Stimulated activated CD8-positive, alpha-beta memory T cell treated with anti-CD3 and anti-CD28 coated beads, Interleukin-4, amount 100 ng/mL, for 24 hours (primary cell): ENCODE measurements at places on chromosomes 6 and 20.

GRCh38 chr20:47544240-47544639 lies 42.6 kb downstream of the NCOA3 start:
- DNase-seq = no peak

DNA sequence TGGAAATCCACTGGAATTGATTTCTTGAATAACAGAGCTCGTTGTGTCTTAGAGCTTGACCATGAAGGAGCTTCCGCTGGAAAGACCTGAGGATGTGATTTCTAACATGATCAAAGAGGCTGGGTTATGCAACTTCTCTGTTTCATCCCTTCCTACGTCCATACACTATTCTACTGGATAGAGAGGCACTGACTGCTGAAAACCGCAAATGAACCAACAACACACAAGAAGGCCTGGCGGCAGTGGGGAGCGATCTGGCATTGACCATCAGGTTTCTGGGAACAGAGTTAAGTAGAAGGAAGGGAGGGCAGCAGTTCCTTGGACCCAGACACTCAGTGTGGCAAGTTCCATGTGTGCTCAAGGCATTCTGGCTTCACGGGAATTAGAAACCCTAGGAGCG lies 13.3 kb downstream of the LRRN4 start:
- no peak for DNase-seq

DNA sequence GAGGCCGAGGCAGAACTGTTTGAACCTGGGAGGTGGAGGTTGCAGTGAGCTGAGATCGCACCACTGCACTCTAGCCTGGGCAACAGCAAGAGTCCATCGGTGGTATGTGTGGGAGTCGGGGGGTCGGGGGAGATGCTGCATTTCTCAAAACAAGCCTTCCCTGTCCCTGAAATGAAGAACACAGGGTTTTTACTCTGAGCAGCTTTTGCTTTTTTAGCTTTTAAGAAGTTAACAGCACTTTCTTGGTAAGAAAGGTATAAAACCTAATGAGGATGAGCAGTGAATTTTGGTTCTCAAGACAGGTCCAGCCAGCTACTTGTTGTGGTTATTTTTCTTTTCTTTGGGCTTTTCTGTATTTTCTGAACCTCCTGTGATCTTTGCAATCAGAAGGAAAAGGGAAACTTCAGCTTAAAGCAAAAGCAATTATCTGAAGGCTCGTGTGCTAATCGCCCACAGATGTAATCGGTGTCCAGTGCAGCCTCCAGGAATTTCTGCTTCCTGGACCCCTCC lies 3.7 kb downstream of the RPL10A start:
- no peak for DNase-seq

DNA sequence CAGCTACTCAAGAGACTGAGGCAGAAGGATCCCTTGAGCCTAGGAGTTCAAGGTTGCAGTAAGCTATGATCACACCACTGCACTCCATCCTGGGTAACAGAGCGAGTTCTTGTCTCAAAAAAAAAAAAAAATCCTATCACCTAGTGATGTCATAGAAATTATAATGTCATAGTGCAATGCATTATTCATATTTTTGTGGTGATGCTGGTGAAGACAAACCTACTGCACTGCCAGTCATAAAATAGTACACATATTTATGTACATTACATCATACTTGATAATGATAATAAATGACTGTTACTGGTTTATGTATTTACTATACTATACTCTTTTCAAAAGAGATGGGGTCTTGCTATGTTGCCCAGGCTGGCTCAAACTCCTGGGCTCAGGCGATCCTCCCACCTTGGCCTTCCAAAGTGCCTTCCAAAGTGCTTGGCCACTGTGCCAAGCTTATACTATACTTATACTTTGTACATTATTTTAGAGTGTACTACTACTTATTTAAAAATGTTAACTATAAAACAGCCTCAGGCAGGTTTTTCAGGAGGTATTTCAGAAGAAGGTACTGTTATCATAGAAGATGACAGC lies 26.6 kb downstream of the ENPP3 start:
- no peak for DNase-seq

GRCh38 chr6:77292564-77293546 lies 170.4 kb downstream of the HTR1B start:
- no peak for DNase-seq

DNA sequence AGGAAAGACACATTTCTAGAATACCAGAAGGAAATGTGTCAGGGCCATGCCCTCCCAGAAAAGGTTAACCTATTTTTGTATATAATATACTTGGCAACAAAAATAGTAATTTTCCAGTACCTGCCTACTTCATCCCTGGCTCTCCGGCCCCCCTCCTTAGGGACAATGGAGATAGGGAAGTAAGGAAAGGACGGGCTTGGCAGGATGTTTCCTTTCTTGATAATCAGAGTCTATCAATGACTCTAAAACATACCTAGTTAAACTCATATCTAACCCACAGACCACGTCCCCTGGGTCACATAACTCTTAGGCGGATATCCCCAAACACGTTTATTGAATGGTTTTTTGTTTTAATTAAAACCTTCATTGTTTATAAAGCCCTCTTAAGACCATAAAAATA lies 11.8 kb downstream of the UQCC2 start:
- DNase-seq = no peak

DNA sequence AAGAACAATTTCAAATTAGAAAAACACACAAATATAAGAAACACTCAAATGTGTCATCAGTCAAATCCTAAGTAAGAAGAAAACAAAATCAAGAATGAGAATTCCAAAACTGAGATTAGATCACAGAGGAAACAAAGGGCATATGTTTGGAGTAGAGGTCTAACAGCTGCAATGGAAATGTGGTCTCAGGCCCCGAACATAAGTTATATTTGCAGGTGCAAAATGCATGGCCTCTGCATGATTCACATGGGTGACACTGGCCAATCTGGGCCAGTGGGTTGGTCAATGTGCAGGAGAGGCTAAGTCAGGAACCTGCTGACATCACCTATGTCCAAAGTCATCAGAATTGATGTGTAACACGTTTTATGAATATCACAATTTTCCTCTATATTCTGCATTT lies 108.5 kb upstream of the MAP7 start:
- DNase-seq = no peak

GRCh38 chr20:52867305-52867704 lies 104.9 kb upstream of the TSHZ2 start:
- no peak for DNase-seq

GRCh38 chr20:41717483-41717882 lies 99.3 kb upstream of the CHD6 start:
- DNase-seq = no peak

GRCh38 chr20:41138475-41139226 lies 1.3 kb downstream of the PLCG1 start:
- DNase-seq = no peak

GRCh38 chr6:134339216-134339615 lies 21.3 kb upstream of the SGK1 start:
- DNase-seq = no peak

DNA sequence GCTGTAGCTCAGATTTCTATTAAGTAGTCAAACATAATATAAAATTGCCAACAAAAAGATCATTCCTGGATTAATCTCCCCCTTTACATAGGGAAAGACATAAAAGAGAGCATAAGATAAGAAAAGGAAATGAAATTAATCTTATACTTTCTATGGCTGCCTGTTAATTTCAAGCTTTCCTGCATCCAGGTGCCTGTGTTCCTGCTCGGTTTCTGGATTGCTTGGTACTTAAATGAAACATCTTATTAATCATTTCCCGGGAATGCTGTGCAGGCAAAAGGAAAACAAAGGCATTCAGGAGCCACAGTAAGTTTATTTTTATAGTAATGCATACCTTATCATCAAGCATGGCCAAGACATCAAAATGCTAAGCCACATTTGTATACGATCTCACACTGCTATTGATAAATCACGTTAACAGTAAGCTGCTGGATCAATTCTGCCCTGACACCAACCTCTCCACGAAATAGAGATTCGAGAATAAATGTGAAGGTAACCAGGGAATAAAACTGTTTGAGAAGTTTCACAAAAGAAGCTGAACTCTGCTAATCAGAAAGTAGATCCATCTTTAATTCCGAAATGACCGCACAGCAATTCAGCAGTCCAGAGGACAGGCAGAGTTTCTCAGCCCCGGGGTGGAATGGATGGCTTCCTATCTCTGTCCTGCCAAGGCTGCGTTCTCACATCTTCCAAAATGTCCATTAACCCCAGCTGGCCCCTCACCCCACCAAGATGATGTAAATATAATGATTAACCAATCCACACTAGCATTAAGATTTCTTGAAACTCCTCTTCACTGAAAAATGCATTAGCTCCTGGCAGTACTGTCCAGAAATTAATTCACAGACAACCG lies 32.6 kb upstream of the APCDD1L start:
- DNase-seq = no peak

DNA sequence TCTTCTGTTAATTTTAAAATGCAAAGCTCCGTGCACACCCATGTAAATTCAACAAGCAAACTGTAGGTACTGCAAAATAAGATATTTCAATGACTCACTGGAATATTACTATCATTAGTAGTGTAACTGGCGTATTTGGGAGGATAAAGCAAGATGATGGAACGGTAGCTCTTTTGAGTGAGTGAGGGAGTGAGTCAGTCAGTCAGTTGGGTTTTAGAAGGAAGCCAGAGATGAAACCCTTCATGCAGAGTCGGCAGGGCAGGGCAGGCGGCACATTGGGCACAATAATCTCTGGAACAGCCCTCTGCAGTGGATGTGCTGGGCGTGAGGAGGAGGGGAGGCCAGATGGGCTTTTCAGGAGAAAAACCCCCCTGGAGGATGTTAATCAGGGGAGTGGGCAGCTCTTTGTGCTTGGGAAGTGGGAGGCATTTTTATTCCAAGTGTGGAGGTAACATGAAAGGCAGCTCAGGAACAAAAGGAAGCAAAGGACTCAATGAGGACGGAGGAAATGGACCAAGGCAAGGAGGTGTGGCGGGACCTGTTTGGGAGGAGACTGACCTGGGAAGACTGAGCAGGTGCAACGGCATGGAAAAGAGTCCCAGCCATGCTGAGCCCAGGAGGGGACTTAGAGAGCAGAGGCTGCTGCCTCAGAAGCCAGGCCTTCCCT lies 171.2 kb downstream of the ZDHHC14 start:
- DNase-seq = no peak

- no peak for DNase-seq
Observed at GRCh38 chr6:40258531-40258930, 324.3 kb upstream of the MOCS1 start.

- DNase-seq = peak; percentile 59
Observed at GRCh38 chr6:4155848-4156466, 20.6 kb upstream of the ECI2 start.

DNA sequence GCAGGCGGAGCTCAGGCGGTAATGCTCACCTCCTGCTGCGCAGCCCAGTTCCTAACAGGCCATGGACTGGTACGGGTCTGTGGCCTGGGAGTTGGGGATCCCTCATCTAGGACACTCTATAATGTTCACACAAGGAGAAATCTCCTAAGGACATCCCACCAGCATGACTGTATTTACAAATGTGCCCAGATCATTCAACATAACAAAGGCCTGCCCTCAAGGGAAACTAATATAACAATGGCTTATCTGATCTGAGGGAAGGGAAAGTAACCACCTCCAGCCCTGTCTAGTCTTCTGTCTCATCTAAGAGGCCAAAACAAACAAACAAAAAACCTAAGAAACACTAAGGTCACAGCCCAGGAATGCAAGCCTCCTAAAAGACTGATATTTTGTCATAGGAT lies 232.8 kb downstream of the RNGTT start:
- DNase-seq = no peak

DNA sequence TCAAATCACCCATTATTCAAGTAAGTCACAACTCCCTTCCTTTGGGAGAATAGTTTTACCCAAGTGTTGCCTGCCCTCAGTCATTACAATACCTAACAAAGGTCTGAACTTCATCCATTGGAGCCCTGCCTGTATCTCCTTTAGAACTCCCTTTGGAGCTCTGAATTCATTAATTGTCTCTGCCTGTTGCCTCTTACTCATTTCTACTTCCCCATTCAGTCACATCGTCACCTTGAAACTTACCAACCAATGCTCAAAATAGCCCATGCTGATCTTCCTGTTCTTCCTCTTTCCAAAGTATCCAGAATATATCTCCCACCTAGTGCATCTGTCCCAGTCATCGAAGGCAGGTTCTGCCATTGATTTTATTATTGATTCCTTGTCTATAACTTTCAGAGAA lies 120.7 kb upstream of the ADGRF1 start:
- DNase-seq = no peak

DNA sequence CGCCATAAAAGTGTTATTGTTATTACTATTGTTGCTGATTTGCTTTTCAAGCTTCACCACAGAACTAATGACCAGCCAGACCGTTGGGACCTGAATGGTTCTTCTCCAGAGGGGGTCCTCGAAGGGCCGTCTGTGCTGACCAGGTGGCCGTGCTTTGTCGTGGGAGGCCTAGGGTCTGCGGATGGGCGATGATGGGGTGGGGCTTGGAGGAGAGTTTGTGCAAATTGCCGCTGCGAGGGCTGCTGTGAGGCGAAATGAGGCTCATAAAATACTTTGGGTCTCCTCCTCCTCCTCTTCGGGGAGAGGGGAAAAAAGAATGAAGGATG lies 6.0 kb upstream of the ZBTB22 start:
- no peak for DNase-seq

DNA sequence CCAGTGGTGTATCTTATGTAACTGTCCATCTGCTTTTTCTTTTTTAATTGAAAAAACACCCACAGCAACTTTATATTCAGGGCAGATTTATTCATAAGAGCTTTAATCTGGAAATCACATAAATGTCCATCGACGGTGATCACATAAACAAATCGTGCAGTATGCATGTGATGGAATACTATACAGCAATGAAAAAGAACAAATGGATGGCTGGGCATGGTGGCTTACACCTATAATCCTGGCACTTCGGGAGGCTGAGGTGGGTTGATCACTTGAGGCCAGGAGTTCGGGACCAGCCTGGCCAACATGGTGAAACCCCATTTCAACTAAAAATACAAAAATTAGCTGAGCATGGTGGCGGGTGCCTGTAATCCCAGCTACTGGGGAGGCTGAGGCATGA lies 39.1 kb downstream of the VSTM2L start:
- DNase-seq = no peak

- DNase-seq = no peak
Observed at GRCh38 chr6:44335631-44336030, 6.8 kb upstream of the SPATS1 start.

DNA sequence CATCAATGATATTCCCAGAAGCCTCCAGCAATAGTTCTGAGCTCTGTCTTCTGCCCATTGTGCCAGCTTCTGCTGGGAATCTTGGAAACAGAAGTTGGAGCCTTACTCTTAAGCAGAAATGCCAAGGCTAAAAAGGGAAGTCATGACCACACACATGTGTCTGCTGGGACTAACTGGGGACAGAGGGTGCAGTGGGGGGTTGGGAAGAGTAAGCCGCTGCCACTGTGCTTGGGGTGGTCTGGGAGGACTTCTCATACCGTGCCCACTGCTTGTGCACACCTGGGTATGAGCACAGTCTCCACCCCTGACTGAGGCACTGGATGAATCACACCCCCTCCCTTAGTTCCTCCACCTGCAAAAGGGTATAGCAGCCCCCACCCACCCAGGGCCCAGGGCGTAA lies 90.7 kb downstream of the CDC5L start:
- DNase-seq = no peak

GRCh38 chr20:59578436-59579403 lies 25.6 kb upstream of the PHACTR3 start:
- DNase-seq = no peak
